Caco-2 (cell line): ENCODE measurements at places on chromosomes 5 and 9.

- H3K4me1 ChIP-seq, result no peaks in the 10 kb centered on the region
- no peak overlapping the region for H3K27ac ChIP-seq
- no peaks in the 10 kb centered on the region for H3K36me3 ChIP-seq
- DNase-seq, result no peak
- H3K27me3 ChIP-seq, result no peaks in the 10 kb centered on the region
- H3K4me3 ChIP-seq, result no peak overlapping the region
Observed at GRCh38 chr9:130458804-130459067, 14.0 kb downstream of the ASS1 start.

GRCh38 chr5:6572086-6572824 lies 60.6 kb downstream of the NSUN2 start:
- no peak overlapping the region for H3K27ac ChIP-seq
- no peaks in the 10 kb centered on the region for H3K27me3 ChIP-seq
- H3K4me1 ChIP-seq, result no peaks in the 10 kb centered on the region
- no peak for DNase-seq

DNA sequence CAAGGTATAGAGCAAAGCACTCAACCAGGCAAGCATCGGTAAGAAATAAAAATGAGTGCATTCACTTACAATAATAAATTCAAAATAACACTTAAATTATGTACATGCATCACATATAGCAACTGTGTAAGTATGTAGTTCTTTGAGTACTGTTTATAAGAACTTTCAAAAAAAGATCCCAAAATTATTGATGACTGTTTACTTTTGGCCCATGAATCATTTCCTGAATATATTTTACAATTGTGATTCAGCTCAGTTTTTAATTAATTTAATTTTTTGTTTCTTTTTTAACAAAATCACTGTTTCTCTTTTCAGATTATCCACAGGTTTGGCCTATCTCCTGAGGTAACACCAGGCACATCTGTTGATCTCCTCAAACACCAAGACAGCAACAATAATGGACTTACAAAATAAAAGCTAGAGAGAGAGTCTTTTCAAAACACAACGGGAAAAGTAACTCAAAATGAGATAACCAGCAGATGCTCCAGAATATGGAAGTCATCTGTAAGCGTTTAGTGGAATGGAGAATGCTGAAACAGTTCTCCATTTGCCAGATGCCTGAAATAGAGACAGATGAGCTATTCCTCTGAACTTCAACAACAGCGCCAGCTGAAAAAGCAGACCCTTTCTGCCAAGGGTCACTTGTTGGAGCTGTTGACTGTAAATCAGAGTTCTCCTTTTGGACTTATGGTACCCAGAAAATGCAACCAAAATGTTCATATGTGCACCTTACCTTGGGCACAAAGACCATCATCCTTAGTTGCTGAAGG lies 348.6 kb upstream of the RGMB start:
- DNase-seq, result no peak
- no peaks in the 10 kb centered on the region for H3K36me3 ChIP-seq
- H3K4me1 ChIP-seq, result no peaks in the 10 kb centered on the region
- H3K27me3 ChIP-seq, result no peaks in the 10 kb centered on the region

- no peaks in the 10 kb centered on the region for H3K27me3 ChIP-seq
- no peaks in the 10 kb centered on the region for H3K36me3 ChIP-seq
- H3K4me3 ChIP-seq, result no peak overlapping the region
- H3K4me1 ChIP-seq, result no peaks in the 10 kb centered on the region
- H3K27ac ChIP-seq, result no peak overlapping the region
- DNase-seq, result no peak
Observed at GRCh38 chr9:65400886-65401285, 115.9 kb upstream of the FOXD4L5 start.

DNA sequence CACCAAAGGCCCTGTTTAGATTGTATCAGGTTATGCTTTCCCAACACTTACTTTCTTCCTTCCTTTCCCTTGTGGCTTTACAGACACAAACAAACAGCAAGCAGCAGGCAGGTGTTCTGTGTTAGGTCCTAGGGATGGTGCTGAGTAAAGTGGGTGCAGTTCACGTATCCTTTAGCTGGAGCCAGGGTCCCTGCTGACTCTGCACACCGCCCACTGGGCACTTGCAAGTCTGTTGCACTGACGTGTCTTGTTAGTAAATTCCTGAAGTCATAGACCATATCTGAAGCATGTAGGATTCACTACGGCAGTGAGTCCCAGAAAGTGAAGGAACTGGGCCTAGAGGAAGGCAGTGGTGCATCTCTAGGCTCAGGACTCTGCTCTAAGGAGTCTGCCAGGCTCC lies 96.5 kb downstream of the DAPK1 start:
- peaks cover 1% of the 10 kb centered on the region; the same call in 1 of the 2 replicates for H3K4me1 ChIP-seq
- no peak for DNase-seq
- no peak overlapping the region for H3K4me3 ChIP-seq

DNA sequence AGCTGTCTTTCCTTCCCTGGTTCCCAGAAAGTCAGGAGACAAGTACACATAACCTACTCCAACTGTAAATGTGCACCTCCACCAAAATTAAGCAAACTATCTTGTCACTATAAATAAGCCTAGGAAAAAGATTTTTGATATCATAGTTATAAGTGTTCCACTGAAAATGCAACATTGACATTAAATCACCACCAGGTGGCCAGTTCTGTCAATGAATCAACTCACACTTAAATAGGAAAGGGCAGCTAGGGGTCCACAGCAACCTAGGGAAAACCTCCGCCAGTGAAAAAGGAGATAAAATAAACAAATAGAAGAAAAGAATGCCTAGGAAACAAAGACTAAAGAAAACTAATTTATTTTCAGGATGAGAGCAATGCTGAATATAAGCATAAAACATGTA lies 243.0 kb upstream of the PTPRD start:
- H3K27ac ChIP-seq, result no peak overlapping the region
- H3K4me3 ChIP-seq, result no peak overlapping the region
- no peak for DNase-seq
- H3K27me3 ChIP-seq, result no peaks in the 10 kb centered on the region
- H3K4me1 ChIP-seq, result no peaks in the 10 kb centered on the region

- H3K27me3 ChIP-seq, result no peaks in the 10 kb centered on the region
- peak overlapping the region; percentile 29 for H3K27ac ChIP-seq
- peak overlapping the region; percentile 96 for H3K4me3 ChIP-seq
- H3K4me1 ChIP-seq, result peaks cover 40% of the 10 kb centered on the region
Observed at GRCh38 chr9:120875954-120876841, 790 bp downstream of the PHF19 start.

DNA sequence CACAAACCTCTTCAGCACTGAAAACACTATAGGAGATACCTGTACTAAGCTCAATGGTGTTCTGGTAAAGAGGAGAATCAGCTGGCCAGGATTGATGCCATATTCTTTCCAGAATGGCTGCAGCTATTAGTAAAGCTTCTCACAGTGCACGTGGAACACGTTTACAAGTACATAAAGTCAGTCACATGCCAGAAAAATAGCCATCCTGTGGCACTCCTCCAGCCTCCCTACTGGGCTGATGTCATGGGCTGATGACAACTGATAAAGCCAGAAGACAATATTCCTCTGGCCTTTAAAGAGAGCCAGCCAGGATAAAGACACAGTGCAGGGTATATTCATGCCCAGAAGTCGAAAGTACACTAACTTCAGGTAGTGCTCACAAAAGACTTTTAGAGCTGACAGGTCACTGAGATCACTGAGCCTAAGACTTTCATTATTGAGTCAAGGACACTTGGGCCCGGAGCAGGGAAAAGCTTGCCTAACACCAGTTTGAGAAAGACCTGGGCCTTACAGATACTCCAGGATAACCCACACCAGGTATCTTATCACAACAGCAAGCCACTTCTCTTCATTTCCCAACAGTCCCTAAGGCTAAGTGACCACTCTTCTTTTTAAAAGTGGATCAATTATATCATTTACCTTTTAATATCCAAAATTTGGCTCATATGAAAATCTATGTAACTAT lies 29.4 kb downstream of the ABITRAM start:
- H3K4me3 ChIP-seq, result no peak overlapping the region
- H3K27me3 ChIP-seq, result no peaks in the 10 kb centered on the region
- no peaks in the 10 kb centered on the region for H3K36me3 ChIP-seq
- H3K4me1 ChIP-seq, result no peaks in the 10 kb centered on the region
- H3K27ac ChIP-seq, result no peak overlapping the region

DNA sequence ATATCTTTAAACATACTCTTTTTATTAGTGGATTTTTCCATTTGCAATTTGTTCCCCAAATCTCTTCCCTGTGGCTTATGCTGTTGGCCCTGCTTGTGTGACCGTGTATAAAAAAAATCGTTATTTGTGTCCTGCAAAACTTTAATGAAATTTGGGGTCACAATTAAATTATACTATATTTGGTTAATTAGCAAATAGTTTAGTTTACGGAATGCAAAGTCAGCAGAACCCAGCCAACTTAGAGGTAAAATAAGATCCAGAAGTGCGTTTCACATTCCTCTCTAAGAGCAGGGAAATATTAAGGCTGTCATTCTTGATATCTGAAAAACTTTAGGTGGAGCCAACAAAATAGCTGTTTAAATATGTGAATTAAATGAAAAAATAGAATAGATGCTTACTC lies 2023.5 kb upstream of the WWC1 start:
- no peaks in the 10 kb centered on the region for H3K4me1 ChIP-seq
- no peaks in the 10 kb centered on the region for H3K27me3 ChIP-seq
- H3K36me3 ChIP-seq, result no peaks in the 10 kb centered on the region

DNA sequence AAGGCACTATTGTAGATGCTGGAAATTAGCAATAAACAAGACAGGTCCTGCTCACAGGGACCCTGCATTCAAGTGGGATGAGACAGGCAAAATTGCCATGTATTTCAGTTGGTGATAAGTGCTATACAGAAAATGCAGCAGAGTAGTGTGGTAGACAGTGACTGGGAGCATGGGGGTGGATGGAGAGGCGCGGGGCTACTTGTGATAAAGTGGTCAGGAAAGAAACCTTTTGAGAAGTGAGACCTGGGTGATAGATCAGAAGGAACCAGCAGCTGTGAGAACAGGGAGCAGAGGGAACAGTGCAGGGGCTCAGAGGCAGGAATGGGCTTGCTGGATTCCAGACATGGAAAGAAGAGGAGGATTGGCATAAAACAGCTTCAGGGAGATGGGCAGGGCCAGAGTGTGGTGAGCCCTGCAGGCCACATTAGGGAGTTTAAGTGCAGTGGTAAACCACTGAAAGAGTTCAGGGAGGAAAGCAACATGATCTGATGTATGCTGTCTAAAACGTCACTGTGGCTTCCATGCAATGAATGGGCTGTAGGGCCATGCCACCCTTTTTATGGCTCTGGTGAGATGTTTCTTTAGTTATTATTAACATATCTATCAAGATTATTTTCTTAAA lies 7.3 kb downstream of the CRHBP start:
- no peak overlapping the region for H3K4me3 ChIP-seq
- H3K27me3 ChIP-seq, result no peaks in the 10 kb centered on the region
- no peak overlapping the region for H3K27ac ChIP-seq

DNA sequence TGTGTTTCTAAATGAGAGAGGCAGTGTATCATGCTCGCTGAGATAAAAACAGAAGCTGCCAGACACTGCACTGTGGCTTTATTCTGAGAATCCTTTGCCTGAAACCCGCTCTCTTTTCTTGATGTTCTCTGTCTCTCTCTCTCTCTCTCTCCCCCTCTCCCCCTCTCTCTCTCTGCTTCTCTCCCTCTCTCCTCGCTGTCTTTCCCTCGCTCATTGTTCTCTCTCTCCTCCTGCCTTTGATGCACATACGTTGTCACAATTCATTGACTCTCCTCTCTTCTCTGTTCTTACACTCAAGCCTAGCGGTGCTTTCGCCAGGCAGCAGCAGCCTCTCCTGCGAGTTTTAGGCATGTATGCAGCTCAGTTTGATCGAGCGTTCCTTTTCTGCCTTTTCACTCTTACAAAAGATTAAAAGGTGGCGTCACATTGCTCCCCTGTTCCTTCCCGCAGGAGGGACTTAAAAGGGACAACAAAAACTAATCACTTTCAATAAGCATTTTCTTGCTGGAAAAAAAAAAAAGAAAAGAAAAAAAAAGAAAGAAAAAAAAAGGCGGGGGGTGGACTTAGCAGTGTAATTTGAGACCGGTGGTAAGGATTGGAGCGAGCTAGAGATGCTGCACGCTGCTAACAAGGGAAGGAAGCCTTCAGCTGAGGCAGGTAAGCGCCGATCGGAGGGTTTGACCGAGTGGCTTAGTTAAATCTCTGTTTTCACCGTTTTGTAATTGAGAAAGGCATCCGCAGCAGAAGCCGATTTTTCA lies 717.9 kb upstream of the WWC1 start:
- H3K4me1 ChIP-seq, result no peaks in the 10 kb centered on the region
- H3K4me3 ChIP-seq, result no peak overlapping the region
- DNase-seq, result no peak

DNA sequence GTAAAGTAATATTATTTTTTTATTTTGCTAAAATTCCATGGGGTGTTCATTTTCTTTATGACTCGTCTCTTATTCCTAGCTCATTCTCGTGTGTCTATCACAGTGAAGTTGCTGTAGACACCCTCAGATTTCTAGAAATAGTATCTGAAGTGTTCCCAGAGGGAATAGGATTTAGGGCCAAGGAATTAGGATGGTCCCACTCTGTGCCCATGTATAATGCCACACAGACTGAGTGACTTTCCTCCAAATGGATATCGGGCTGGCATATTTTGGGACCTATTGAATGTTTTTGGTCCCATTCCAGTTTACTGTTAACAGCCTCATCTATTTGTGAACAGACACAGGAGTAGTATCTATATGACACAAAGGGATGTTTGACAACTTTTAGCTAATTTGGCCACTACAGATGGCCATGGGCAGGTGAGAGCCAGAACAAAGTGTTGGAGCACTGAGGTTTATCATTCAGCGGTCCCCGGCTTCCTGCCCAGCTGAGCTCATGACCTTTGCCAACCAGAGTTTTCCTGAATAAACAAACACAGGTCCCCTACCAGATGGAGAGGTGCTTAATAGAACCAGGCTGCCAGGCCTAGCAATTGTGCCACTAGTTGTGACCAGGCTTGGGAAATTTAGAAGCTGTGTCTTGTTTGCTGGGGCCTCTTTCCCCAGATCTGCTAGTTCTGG lies 46.9 kb downstream of the MAP1B start:
- H3K4me1 ChIP-seq, result no peaks in the 10 kb centered on the region
- no peak overlapping the region for H3K27ac ChIP-seq
- H3K27me3 ChIP-seq, result no peaks in the 10 kb centered on the region
- H3K4me3 ChIP-seq, result no peak overlapping the region

- 0 out of 2 replicates have a peak, but pooled peaks cover 3% of the 10 kb centered on the region for H3K4me1 ChIP-seq
- no peaks in the 10 kb centered on the region for H3K36me3 ChIP-seq
- H3K4me3 ChIP-seq, result no peak overlapping the region
- no peaks in the 10 kb centered on the region for H3K27me3 ChIP-seq
Observed at GRCh38 chr5:124234022-124234769, 512.2 kb downstream of the ZNF608 start.

DNA sequence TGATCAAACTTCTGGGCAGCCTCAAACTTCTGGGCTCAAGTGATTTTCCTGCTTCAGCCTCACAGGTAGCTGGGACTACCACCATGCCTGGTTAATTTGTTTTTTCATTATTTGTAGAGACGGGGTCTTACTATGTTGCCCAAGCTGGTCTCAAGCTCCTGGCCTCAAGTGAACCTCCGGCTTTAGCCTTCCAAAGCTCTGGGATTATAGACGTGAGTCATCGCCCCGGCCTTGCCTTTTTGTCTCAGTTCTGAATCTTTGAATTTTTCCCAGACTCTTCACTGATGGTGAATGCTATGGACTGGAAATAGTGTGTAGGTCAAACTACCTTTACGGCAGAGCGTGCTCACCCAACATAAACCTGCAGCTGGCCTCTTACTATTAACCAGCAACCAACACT lies 32.3 kb upstream of the EGFLAM start:
- no peaks in the 10 kb centered on the region for H3K36me3 ChIP-seq
- H3K27me3 ChIP-seq, result no peaks in the 10 kb centered on the region; the same call in 1 of the 2 replicates
- no peak overlapping the region for H3K27ac ChIP-seq
- DNase-seq, result no peak

- 0 out of 2 replicates have a peak, but pooled peaks cover 8% of the 10 kb centered on the region for H3K4me1 ChIP-seq
- no peaks in the 10 kb centered on the region for H3K36me3 ChIP-seq
- DNase-seq, result no peak
- H3K4me3 ChIP-seq, result no peak overlapping the region
Observed at GRCh38 chr5:110916381-110917049, 155.0 kb upstream of the TSLP start.
